ENCODE measurements at places on chromosomes 7 and 10.
A peak's percentile ranks its signal among the peaks of the same experiment; 100 is the strongest.

GRCh38 chr10:117272195-117273076 is 31.5 kb downstream of the SLC18A2 start:
- no peak for DNase-seq

DNA sequence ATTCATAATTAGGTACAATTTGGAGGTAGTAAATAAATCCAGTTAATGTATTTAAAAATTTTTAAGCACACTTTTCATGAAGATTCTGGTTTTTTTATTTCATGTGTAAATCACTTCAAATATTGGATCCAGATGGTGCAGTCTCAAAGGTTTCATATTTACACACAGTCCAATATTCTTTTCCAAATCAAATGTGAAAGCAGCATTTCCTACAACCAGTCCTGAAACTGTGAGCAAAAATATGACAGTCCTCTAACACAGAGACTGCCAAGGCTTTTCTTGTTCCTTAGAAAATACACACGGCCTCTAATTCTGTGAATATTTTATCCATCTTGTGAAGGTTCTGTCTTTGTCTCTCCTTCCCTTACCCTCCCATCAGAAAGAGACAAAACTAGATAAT is 645.9 kb downstream of the ARL4A start:
- DNase-seq, result no peak

GRCh38 chr7:6407434-6407833 is 40.3 kb downstream of the DAGLB start:
- no peak for DNase-seq

- no peak for DNase-seq
Observed at GRCh38 chr10:11326913-11327616, 284.4 kb downstream of the USP6NL start.

- DNase-seq, result peak; percentile 67
Observed at GRCh38 chr7:30521532-30521931, 16.9 kb upstream of the GGCT start.

GRCh38 chr7:54392935-54393334 is 149.2 kb upstream of the VSTM2A start:
- DNase-seq, result no peak

DNA sequence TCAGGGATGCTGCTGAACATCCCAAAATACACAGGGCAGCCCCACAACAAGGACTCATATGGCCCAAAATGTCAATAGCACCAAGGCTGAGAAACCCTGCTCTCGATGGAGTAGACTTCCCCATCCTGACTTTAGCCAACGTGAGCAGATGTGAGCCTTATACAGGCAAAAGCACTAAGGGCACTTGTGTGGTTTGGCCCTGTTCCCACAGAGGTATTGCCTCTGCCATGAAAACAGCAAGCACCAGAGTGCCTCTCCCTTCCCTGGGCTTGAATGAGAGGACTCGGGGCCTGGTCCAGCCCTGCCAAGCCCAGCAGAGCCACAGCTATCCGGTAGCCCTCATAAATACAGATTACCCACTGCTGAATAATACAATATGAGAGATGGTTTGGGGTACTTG is 47.5 kb downstream of the ACSM6 start:
- no peak for DNase-seq

DNA sequence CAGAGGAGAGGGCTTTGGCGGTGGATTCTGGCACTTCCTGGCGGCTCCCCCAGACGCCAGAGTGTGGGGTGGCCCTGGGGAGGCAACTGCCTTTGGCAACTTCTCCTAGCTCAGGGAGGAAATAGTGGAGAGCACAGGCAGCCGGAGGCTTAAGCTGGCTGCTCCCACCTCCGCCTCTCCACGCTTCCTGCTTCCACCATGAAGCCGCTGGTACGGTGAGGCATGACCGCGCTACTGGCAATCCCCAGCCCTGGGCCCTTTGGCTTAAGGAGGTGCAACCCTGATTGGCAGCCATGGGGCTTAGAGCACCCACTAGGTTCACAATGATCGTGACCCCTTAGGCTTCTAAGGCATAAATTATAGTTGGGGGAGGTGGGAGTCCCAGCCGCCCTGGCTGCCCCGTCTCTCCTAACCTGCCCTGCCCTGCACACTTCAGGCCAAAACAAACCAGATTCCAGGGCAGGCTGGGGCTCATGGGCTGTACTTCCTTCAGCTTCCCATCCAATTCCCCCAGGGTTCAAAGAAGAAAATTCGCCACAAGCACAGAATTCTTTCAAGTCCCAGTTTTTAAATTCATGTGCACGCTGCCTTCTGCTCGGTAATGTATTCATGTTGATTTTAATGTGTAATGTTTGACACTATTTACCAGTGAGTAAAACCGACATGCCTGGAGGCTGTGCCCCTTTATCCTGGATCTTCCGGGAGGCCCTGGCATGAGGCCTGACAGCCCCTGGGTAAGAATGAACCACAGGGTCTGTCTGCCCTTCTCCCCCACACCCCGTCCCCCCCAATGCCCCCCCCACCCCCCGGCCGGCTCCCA is 90.7 kb upstream of the LRRC4 start:
- no peak for DNase-seq

GRCh38 chr7:115260381-115260780 is 338.5 kb downstream of the MDFIC start:
- DNase-seq, result peak; percentile 11

- DNase-seq, result no peak
Observed at GRCh38 chr7:95473276-95473985, 12.3 kb upstream of the ASB4 start.

DNA sequence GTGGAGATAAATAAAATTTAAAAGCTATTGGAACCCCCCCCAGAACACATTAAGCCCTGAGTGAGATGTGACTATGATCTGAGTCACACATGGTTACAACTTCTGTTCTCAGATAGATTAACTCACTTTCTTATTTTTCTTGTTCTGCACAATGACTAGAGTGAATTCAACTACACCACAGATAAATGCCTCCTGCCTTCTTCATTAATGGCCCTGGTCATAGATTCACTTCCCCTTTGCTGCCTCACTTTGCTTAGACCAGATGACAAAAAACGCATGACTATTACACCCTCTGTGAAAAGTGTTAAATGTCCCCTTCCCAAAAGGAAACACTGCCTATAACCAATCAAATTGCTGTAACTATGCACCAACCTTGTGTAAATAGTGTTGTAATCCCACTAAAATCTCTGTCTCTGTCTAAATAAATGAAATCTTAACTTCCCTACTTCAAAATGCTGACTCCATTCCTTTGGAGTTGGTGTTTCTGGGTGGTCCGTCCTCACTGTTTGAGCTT is 49.4 kb downstream of the AKR1D1 start:
- DNase-seq, result peak; percentile 66

DNA sequence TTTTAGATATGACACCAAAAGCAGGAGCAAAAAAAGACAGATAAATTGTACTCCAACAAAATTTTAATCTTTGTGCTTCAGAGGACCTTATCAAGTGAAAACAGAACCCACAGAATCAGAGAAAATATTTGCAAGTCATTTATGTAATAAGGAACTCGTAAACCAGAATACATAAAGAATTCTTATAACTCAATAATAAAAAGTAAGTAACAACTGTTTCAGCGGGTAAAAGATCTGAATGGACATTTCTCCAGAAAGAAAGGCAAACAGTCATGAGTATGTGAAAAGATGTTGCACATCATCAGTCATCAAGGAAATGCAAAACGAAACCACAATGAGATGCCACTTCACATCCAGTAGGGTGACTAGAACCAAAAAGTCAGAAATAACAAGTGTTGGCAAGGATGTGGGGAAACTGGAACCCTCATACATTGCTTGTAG is 167.7 kb upstream of the KCTD7 start:
- no peak for DNase-seq

DNA sequence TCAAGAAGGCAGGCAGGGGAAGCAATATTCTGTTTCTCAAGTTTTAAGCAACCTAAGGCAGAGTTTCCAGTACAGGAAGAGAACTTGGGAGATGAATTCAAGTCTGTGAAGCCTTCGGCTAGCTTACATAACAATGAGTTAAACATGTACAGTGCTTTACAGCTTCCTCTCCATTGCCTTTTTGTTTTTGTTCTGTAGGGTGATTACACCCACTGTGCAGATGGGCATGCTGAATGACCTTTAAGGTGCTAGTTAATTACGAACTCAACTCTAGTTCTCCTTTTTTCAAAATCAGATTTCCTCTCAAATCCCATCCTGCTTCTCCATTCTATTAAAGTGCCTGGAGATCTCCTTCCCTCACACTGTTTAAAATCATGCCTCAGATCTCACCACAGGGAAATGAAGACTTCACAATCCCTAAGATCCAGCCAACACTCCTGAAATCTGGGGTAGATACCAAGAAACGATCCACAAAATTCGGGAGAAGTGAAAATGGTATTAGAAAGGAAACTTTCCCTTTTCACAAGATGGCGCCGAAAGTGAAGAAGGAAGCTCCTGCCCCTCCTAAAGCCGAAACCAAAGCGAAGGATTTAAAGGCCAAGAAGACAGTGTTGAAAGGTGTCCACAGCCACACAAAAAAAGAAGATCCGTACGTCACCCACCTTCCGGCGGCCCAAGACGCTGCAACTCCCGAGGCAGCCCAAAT is 16.8 kb upstream of the MSMB start:
- DNase-seq, result no peak

DNA sequence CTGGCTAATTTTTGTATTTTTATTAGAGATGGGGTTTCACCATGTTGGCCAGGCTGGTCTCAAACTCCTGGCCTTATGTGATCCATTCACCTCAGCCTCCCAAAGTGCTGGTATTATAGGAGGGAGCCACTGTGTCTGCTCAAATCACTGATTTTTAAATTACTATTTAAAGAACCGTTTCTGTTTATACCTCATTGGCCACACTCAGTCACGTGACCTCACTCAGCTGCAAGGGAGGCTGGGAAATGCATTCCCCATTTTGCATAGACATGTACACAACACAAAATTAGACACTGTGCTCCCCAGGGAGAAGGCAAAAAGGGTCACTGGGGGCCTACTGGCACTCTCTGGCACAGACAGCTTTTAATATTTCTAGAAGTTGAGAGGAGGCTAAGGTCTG is 13.6 kb upstream of the CALU start:
- no peak for DNase-seq

DNA sequence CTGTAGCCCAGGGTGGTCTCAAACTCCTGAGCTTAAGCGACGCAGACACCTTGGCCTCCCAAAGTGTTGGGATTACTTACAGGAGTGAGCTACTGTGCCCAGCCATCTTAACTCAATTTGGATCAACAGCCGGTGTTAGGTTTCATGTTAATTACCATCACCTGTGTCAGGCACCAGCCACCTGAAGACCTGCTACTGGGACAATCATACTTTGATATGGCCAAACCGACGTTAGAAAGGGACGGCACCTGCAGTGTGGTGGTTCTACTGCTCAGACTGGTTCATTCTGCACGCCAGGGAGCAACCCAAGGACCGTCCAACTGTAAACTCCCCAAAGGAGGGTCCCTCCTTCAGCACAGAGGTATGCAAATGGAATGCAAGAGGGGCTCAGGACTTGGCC is 74.2 kb upstream of the CYTH3 start:
- DNase-seq, result no peak

GRCh38 chr10:48598936-48599829 is 5.7 kb downstream of the ARHGAP22 start:
- DNase-seq, result no peak

DNA sequence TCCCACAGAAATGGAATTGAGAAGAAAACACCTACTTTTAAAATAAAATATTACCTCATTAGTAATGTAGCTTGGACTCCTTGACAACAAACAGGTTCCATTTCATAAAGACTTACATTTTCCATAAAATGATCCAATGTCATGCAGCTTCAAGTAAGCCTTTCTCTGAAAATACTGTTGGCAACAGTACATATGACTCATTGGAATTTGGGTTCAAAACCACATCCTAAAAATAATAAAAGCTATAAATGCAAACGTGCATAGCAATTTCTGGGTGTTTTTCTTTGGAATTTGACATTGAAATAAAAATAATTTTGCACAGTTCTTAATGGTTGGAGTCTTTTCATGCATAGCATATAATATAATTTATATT is 47.9 kb downstream of the FHIP2A start:
- DNase-seq, result peak; percentile 89

- no peak for DNase-seq
Observed at GRCh38 chr7:157011333-157012112, 1.1 kb upstream of the MNX1 start.

DNA sequence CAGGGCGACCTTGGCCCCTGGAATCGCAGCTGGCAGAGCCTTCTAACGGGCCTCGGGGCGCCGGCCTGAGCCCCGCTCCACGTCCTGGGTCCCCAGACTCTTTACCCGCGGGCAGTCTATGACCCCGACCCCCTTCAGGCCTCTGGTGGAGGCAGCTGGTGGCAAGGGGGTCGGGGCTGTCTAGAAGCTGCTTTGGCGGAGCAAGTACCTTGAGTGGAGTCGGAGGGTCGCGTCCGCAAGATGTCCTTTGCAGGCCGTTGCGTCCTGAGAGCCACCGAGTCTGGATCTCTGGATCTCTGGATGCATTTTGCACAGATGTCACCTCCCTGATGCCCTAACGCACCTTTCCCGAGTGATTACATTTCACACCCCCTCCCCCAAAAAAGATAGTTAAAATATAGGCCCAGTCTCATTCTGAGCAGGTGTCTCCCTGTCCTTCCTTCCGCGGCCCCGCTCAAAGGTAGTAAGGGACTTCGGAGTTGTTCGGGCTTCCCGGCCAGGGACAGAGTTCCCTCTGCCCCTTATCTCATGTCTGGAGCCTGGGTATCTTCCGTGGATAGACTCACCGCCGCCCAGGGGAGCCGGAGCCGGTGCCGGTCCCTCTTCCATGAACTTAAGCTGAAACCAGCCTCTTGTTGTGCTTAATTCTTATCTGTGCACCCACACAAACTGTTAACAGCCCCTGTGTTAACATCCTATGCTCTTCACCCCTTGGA is 457 bp downstream of the ACADSB start:
- no peak for DNase-seq

- DNase-seq, result peak; percentile 41
Observed at GRCh38 chr7:124459101-124460055, 306.2 kb downstream of the GPR37 start.

DNA sequence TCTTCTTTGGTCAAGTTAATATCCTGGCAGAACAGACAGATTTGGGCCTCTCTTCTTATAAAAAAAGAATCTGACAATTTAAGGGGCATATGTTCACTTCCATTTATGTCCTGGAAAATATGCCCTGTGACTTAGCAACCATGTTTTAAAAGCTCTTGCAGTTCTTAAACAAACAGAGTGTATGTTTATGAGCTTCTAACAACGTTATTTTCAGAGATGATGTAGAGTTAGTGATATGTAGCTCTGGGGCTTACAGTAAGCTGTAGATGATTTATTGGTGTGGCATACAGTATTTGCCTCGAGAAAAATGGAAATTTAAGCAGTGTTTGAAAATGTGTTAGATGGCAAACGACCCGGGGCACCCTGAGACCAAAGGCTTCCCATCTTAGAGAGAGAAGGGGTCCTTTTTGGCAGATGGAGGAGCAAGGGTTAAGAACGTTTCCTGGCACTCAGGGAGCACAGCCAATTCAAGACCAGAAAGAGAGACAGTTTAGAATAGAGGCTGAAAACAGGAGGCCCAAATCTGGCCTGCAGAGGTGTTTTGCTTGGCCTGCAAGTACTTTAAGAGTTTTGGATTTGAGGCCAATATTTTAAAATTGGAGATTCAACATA is 397.5 kb downstream of the KCNMA1 start:
- DNase-seq, result no peak
